Activated gamma-delta T cell treated with anti-CD3 and anti-CD28 coated beads, Interleukin-2, amount 50 U/mL, for 16 hours (primary cell): ENCODE measurements at places on chromosomes 7 and 10.

DNA sequence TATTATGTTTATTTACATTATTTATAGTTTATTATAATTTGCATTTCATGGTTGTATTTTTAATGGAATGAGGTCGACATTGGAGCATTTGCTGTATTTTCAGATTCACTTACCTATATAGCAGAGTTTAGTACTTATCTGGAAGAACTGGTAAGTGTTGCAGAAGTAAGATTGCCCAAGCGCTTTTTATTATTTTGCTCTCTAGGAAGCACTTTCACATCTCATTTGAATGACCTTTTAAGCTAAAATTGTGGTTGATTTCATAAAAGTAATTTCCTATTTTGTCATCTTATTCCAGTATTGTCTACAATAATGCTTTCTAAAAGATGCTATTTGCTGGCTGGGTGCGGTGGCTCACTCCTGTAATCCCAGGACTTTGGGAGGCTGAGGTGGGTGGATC, 28.6 kb downstream of the SEC61A2 start:
- DNase-seq: no peak

- DNase-seq: no peak
Observed at GRCh38 chr10:12279281-12279680, 70.1 kb upstream of the CAMK1D start.

- no peak for DNase-seq
Observed at GRCh38 chr7:31093282-31093681, 41.2 kb downstream of the ADCYAP1R1 start.

GRCh38 chr7:50723888-50724287, 58.8 kb downstream of the GRB10 start:
- no peak for DNase-seq

- no peak for DNase-seq
Observed at GRCh38 chr10:114767986-114768821, 53.4 kb upstream of the FHIP2A start.

GRCh38 chr7:41029072-41029499, 673.8 kb downstream of the INHBA start:
- no peak for DNase-seq

DNA sequence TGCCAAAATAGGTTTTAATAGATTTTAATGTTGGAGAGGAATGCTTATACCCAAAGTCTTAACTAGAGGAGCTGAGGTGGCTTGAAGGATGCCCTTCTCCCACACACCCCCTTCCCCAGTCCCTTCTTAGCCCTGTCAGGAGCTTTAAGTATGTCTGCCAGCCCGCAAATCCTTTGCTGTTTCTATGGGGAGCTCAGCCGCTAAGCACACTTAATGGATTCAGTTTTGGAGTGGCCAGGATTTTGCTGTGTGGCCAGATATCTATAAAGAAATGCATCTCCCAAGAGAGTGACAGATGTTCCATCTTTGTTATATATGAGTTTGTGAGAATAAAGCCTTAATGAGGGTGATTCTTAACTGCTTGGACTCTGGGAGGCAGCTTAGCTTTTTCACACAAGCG, 152.9 kb upstream of the ZNF32 start:
- DNase-seq: no peak

DNA sequence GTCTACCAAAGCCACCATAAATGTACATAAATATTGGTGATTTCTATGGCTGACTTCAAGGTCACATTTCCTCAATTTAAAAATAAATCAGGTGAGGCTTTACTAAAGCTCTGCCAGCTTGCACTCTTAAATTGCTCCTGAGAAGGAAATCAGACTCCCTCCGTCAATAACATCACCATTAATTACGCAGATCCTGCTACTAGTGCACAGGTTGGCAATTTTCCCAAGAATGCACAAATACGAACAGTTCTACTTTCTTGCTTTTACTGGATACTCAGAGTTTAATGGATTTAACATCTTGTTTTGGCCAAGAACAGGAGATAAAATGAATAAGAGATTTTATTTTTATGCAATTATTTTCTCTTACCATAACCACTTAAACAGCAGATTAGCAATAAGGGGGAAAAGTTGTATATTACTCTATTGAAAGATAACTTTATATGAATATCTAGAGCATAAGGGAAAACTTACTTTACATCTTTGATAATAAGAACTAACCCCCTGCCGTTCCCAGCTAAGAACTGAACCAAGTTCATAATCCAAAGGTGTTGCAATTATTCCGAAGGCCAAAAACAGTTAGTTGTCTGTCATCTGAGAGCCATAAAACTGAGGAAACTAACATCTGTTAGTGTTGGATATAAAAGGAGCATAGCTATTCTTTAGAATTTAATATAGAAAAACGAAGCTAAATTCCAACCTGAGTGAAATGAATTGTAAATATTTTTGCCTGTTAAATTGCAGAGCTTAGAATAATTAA, 140.5 kb downstream of the TWIST1 start:
- no peak for DNase-seq

- DNase-seq: no peak
Observed at GRCh38 chr7:33794419-33794818, 110.9 kb upstream of the BMPER start.

- no peak for DNase-seq
Observed at GRCh38 chr7:129969881-129970446, 17.2 kb upstream of the UBE2H start.

GRCh38 chr7:140724706-140725105, 28.2 kb downstream of the NDUFB2 start:
- no peak for DNase-seq

GRCh38 chr10:86385806-86386205, 19.2 kb upstream of the GRID1 start:
- DNase-seq: no peak

- no peak for DNase-seq
Observed at GRCh38 chr7:84113286-84113685, 81.3 kb downstream of the SEMA3A start.

GRCh38 chr7:123400196-123400595, 134.2 kb downstream of the IQUB start:
- DNase-seq: no peak

- no peak for DNase-seq
Observed at GRCh38 chr10:35326466-35327235, 9.7 kb upstream of the CCNY start.

DNA sequence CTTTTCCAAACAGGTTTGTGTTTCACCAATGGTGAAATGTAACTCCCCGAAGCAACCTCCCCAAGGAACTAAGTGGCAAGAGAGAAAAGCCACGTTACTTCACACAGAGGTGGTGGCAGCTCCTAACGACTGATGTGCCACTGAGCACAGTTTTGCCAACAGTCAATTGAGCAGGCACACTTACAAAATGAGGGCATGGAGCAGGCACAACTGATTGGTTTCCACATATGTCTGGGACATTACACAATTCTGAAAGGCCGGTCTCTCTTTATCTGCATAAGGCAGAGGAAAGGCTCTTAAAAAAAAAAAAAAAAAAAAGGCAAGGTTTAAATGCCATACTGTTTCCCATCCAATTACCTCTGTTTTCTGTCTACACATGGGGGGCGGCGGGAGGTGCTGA, 86.7 kb downstream of the GFRA1 start:
- DNase-seq: no peak

DNA sequence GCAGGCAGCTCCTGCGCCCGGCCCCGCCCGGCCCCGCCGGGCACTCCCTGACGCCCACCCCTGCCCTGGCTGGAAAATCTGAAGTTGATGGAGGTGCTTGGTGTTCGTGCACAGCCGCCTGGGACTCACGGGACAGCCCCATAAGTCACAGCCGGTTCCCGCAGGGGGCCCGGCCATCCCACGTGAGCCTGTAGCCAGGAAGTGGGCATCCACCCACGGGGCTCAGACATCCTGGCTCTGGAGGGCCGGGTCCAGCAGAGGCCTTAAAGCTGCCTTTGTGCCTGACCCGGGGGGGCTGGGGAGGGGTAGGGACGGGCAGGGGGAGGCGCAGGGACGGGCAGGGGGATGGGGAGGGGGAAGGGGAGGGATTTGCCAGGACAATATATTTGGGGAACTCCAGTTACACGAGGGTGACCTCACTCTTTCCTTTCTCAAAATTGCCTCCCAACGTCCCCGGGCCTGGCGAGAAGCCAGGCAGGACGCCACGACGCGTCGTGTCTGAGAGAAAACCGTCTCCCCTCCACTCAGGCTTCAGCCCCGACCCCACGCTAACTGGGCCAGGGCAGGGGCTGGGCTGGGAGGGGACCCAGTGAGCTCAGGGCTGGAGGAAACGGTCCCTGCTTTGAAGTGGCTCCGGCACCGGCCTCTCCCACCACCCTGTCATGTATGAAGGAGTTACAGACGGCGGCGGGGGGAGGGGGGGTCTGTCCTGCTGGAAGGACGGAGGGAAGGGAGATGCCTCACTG, 82.1 kb upstream of the PDGFA start:
- DNase-seq: peak; percentile 85

DNA sequence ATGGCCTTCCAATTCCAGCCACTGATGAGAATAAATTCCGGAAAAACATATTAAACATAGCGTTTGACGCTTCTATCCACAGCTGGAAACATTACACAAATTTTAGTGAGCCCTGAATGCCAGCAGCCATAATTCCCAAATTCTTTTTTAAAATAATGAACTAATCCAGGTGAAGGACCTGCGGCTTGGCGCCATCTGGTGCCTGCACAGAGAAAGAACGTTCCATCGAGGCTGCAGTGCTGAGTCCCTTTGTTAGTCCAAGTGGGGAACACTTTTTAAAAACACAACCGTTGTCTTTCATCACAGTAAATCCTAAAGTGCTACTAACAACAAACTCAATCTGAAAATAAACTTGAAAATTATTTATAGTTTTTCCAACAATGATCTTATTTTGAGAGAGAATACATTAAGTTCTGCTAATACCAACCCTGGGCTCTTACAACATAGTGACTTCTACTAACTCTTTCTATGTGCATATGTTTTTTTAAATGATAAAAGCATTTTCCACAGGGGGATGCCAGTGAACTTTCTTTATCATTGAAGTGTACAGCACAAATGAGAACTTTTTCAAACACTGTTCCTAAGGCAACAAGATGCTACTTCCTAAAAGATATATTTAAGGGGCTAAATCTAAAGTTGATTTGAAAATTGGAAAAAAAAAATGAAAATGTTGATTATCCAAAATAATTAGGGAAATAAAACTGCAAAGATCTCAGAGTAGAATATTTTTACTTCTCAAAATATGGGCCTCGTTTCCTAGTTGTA, 166.9 kb upstream of the RNF32 start:
- DNase-seq: no peak

DNA sequence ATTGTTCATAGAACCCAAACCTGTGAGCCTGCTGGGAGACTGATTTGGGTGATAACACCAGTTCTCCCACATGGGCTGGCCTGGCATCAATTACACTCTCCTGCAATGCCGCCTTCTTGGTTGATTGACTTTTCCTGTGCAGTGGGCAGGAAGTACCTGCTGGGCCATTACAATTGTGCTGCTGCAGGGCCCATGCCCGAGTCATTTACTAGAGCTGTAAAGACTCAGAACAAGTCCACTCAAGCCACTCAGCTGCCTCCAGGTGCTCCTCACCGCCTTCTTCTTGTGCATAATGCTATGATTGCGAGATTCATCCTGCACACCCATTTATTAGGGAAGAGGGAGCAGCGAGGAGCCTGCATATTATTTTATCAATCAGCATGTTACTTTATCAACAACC, 264.0 kb downstream of the TCERG1L start:
- DNase-seq: no peak

- DNase-seq: no peak
Observed at GRCh38 chr7:12493407-12493806, 77.1 kb upstream of the SCIN start.
